ENCODE measurements at places on chromosomes 5 and 9. TPM values are rescaled to one million over a fixed set of nuclear protein-coding genes. Genes with fewer than 3 reads are reported as not detected.

GRCh38 chr9:94687451-94687850, 39.0 kb upstream of the AOPEP start:
- no peaks in the 10 kb centered on the region for H3K36me3 ChIP-seq

DNA sequence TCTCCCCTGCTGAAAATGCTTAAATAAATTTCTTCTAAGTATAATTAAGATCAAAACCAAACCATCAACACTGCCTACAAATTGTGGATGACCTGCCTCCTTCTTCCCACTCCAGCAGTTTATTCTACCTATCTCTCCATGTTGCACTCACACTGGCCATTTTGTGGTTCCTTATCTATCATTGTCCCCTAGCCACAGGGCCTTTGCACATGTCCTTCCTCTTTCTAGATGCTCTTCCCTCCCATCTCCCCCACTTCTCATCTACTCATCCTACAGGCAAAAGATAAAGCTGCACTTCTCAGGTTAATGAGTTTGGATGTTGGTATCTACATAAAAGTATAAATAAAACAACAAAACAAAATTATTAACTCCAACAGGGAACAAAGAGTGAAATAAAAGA, 70.6 kb upstream of the CCNG1 start:
- H3K27ac ChIP-seq, result no peak overlapping the region
- no peaks in the 10 kb centered on the region for H3K27me3 ChIP-seq
- no peaks in the 10 kb centered on the region for H3K36me3 ChIP-seq
- H3K4me3 ChIP-seq, result no peak overlapping the region
- no peaks in the 10 kb centered on the region for H3K4me1 ChIP-seq

DNA sequence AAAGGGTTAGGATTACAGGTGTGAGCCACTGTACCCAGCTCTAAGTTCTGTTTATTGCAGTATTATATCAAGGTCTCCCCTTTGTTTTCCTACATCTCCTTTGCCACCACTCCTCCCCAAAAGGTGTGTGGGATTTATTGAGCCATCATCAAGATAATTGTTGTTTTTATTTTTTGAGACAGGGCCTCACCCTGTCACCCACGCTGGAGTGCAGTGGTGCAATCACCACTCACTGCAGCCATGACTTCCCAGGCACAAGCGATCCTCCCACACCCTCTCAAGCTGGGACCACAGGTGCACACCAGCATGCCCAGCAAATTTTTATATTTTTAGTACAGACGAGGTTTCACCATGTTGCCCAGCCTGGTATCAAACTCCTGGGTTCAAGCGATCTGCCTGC, 24.6 kb downstream of the SLC31A1 start:
- H3K27me3 ChIP-seq, result no peaks in the 10 kb centered on the region
- no peaks in the 10 kb centered on the region for H3K4me1 ChIP-seq
- DNase-seq, result no peak
- no peaks in the 10 kb centered on the region for H3K36me3 ChIP-seq

GRCh38 chr5:112413611-112414010, 5.5 kb downstream of the EPB41L4A start:
- no peak for DNase-seq
- H3K27me3 ChIP-seq, result peaks cover 9% of the 10 kb centered on the region
- no peaks in the 10 kb centered on the region for H3K36me3 ChIP-seq

DNA sequence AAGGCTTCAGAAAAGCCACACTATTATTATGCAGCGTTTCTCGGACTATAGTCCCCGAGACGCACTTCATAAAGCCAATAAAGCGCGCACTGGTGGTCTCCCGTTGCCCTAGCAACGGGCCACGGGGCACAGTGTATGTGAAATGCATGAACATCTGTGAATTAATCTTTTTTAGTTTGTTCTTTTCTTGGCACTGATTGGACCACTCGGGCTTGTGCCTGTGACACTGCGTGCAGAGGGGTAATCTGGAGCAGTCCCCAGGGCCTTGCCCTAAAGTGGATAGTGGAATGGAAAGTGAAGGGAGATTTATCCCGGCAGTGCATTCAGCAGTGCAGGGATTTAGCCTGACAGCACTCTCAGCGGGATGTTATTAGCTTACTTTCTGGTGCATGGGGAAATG, 92.1 kb downstream of the TLE4 start:
- H3K4me1 ChIP-seq, result peaks cover 13% of the 10 kb centered on the region
- no peaks in the 10 kb centered on the region for H3K36me3 ChIP-seq
- no peaks in the 10 kb centered on the region for H3K27me3 ChIP-seq
- no peak overlapping the region for H3K27ac ChIP-seq

DNA sequence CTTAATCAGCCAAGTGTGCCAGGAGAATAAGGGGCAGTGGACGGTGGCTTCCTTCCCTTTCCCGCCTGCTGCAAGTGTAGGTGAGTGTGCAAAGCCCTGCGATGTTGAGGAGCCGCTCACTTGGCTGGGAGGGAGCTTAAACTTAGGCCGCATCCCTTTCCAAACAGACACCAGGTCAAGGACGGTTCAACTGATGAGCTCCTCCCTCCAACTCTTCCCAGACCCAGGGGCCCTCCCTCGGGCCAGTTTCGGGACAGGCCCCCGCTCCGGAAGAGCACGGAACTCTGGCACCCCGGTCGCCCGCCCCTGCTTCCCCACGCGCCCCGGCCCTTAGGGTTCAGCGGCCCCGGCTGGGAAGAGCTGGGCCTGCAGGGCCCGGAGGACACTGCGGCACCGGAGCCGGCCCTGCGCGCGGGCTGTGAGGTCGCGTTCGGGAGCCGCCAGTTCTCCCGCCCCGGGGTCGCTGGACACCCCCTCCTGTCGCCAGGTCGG, 481 bp downstream of the MRPL36 start:
- H3K4me1 ChIP-seq, result peaks cover 18% of the 10 kb centered on the region
- H3K27ac ChIP-seq, result peak overlapping the region; percentile 84
- peak overlapping the region; percentile 67 for H3K4me3 ChIP-seq
- peaks cover 36% of the 10 kb centered on the region for H3K36me3 ChIP-seq
- H3K27me3 ChIP-seq, result no peaks in the 10 kb centered on the region

- H3K4me1 ChIP-seq, result no peaks in the 10 kb centered on the region
- H3K27ac ChIP-seq, result no peak overlapping the region
- H3K36me3 ChIP-seq, result no peaks in the 10 kb centered on the region
- no peak for DNase-seq
Observed at GRCh38 chr5:178674334-178674733, 47.5 kb upstream of the CLK4 start.

- no peak for DNase-seq
- H3K36me3 ChIP-seq, result no peaks in the 10 kb centered on the region
- H3K27me3 ChIP-seq, result no peaks in the 10 kb centered on the region
- H3K27ac ChIP-seq, result no peak overlapping the region
Observed at GRCh38 chr5:25412116-25412661, 767.4 kb upstream of the CDH10 start.

GRCh38 chr5:167269146-167269545, 1022.3 kb upstream of the WWC1 start:
- H3K36me3 ChIP-seq, result no peaks in the 10 kb centered on the region
- no peaks in the 10 kb centered on the region for H3K4me1 ChIP-seq
- no peak overlapping the region for H3K27ac ChIP-seq
- H3K27me3 ChIP-seq, result no peaks in the 10 kb centered on the region
- H3K4me3 ChIP-seq, result no peak overlapping the region

- H3K4me3 ChIP-seq, result no peak overlapping the region
- no peak overlapping the region for H3K27ac ChIP-seq
- no peaks in the 10 kb centered on the region for H3K36me3 ChIP-seq
- H3K4me1 ChIP-seq, result no peaks in the 10 kb centered on the region
- no peaks in the 10 kb centered on the region for H3K27me3 ChIP-seq
Observed at GRCh38 chr9:11352612-11353011, 739.8 kb upstream of the PTPRD start.

- H3K27me3 ChIP-seq, result no peaks in the 10 kb centered on the region
- no peak overlapping the region for H3K4me3 ChIP-seq
- no peaks in the 10 kb centered on the region for H3K4me1 ChIP-seq
- H3K36me3 ChIP-seq, result no peaks in the 10 kb centered on the region
Observed at GRCh38 chr9:28981129-28981528, 1407.8 kb upstream of the C9orf72 start.

- DNase-seq, result no peak
- no peak overlapping the region for H3K27ac ChIP-seq
- H3K27me3 ChIP-seq, result peaks cover 6% of the 10 kb centered on the region
Observed at GRCh38 chr9:129390541-129390940, 212.5 kb upstream of the IER5L start.

DNA sequence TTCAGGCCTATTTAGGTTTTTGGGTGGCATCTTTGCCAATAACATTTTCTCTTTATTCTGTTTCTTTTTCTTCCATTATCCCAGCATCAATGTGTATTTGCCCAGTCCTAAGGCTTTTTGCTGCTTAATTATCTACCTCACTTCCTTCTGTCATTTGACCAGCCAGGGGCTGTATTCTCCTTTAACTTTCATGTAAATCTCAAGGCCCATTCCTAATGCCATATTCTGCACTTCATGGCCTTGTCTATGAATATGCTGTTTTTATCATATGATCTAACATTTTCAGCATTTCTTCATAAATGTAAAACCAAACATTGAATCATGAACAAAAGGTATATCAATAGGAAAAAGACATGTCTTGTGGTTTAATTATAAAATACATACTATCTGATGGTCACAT, 108.7 kb downstream of the SSBP2 start:
- H3K27ac ChIP-seq, result no peak overlapping the region
- peaks cover 3% of the 10 kb centered on the region for H3K4me1 ChIP-seq
- DNase-seq, result no peak
- H3K27me3 ChIP-seq, result no peaks in the 10 kb centered on the region
- H3K4me3 ChIP-seq, result no peak overlapping the region
- H3K36me3 ChIP-seq, result peaks cover 2% of the 10 kb centered on the region

- H3K36me3 ChIP-seq, result no peaks in the 10 kb centered on the region
- H3K27ac ChIP-seq, result no peak overlapping the region
- H3K4me1 ChIP-seq, result peaks cover 6% of the 10 kb centered on the region
- DNase-seq, result no peak
Observed at GRCh38 chr9:82149501-82149946, 161.0 kb downstream of the SPATA31D1 start.

- H3K27me3 ChIP-seq, result no peaks in the 10 kb centered on the region
- no peak overlapping the region for H3K27ac ChIP-seq
- H3K4me3 ChIP-seq, result no peak overlapping the region
- DNase-seq, result no peak
- H3K4me1 ChIP-seq, result no peaks in the 10 kb centered on the region
- H3K36me3 ChIP-seq, result no peaks in the 10 kb centered on the region
Observed at GRCh38 chr5:121108725-121109124, 644.6 kb downstream of the PRR16 start.

GRCh38 chr9:68847765-68848164, 142.7 kb downstream of the PIP5K1B start:
- H3K27ac ChIP-seq, result no peak overlapping the region
- DNase-seq, result no peak
- H3K4me3 ChIP-seq, result no peak overlapping the region
- no peaks in the 10 kb centered on the region for H3K27me3 ChIP-seq
- no peaks in the 10 kb centered on the region for H3K4me1 ChIP-seq
- H3K36me3 ChIP-seq, result no peaks in the 10 kb centered on the region

- no peak overlapping the region for H3K4me3 ChIP-seq
- H3K4me1 ChIP-seq, result peaks cover 5% of the 10 kb centered on the region
- no peak overlapping the region for H3K27ac ChIP-seq
- no peaks in the 10 kb centered on the region for H3K36me3 ChIP-seq
Observed at GRCh38 chr9:18542837-18543405, 69.0 kb downstream of the ADAMTSL1 start.

DNA sequence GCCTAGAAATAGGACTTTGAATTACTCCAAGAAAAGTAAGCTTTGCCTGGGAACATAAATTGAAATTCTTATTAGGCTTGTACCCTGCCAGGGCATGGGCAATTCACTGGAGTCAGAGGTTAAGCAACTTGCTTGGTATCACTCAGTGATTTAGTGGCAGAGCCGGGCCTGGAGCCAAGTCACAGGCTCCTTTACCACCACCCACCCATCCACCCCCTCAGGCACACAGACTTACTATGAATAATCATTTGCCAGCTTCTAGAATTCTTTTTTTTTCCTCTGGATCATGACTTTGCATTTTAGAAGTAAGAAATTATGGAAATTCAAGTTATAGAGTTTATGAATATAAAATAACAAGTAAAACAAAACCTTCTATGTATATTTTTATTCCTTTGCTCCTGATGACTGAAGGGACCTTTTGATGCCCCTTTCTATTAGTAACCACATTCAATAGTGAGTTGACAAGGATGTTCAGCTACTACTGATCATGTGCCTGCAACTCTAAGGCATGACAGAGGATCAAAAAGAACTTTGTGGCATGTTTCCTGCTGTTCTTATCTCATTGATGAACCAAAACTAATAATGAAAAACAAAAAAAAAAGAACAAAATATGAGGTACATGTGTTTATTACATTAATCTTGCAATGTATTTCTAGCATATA, 614.7 kb downstream of the TLR4 start:
- H3K36me3 ChIP-seq, result no peaks in the 10 kb centered on the region
- DNase-seq, result no peak
- H3K4me3 ChIP-seq, result no peak overlapping the region
- H3K4me1 ChIP-seq, result no peaks in the 10 kb centered on the region
- H3K27me3 ChIP-seq, result no peaks in the 10 kb centered on the region
- H3K27ac ChIP-seq, result no peak overlapping the region

GRCh38 chr9:20997503-20998076, 33.9 kb downstream of the HACD4 start:
- H3K27ac ChIP-seq, result no peak overlapping the region
- no peaks in the 10 kb centered on the region for H3K4me1 ChIP-seq
- H3K4me3 ChIP-seq, result no peak overlapping the region
- peaks cover 5% of the 10 kb centered on the region for H3K36me3 ChIP-seq
- no peak for DNase-seq

DNA sequence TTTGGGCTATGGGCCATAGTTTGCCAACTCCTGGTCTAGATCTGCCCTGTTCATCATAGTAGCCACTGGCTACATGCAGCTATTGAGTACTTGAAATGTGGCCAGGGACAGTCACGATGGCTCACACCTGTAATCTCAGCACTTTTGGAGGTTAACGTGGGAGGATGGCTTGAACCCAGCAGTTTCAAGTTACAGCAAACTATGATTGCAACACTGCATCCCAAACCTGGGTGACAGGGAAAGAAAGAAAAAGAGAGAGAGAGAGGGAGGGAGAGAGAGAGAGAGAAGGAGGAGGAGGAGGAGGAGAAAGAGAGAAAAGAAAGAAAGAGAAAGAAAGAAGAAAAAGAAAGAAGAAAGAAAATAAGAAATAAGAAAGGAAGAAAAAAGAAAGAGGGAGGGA, 5.1 kb upstream of the GMCL2 start:
- DNase-seq, result no peak
- H3K4me1 ChIP-seq, result no peaks in the 10 kb centered on the region
- no peak overlapping the region for H3K27ac ChIP-seq
- no peak overlapping the region for H3K4me3 ChIP-seq
- peaks cover 23% of the 10 kb centered on the region for H3K27me3 ChIP-seq

Gene CDX1
- total RNA-seq, result 0.18 TPM

Gene SOWAHA
- total RNA-seq, result not detected

Gene RICTOR
- total RNA-seq, result 35.7 TPM

Gene PCDHB13
- total RNA-seq, result 0.18 TPM

Gene NSUN2
- 55.5 TPM for total RNA-seq

Gene NR6A1
- total RNA-seq, result 0.36 TPM

Gene PRLR
- 0.54 TPM for total RNA-seq

Gene COL5A1
- total RNA-seq, result 21.1 TPM

Gene MARVELD2
- total RNA-seq, result 0.54 TPM

Gene MRPS30
- 57.2 TPM for total RNA-seq

Gene RAPGEF6
- total RNA-seq, result 18.8 TPM

Gene F2RL1
- total RNA-seq, result 9.4 TPM

Data from IMR-90 (cell line).